ENCODE measurements at places on chromosomes 7 and 10. TPM values are rescaled to one million over a fixed set of nuclear protein-coding genes. Genes with fewer than 3 reads are reported as not detected.

- H3K4me3 ChIP-seq = no peak overlapping the region
- H3K27me3 ChIP-seq = peaks cover 5% of the 10 kb centered on the region
- no peaks in the 10 kb centered on the region for H3K4me1 ChIP-seq
- DNase-seq = no peak
- H3K36me3 ChIP-seq = no peaks in the 10 kb centered on the region
Measured at GRCh38 chr7:99824091-99824490, 3.7 kb upstream of the CYP3A43 start.

DNA sequence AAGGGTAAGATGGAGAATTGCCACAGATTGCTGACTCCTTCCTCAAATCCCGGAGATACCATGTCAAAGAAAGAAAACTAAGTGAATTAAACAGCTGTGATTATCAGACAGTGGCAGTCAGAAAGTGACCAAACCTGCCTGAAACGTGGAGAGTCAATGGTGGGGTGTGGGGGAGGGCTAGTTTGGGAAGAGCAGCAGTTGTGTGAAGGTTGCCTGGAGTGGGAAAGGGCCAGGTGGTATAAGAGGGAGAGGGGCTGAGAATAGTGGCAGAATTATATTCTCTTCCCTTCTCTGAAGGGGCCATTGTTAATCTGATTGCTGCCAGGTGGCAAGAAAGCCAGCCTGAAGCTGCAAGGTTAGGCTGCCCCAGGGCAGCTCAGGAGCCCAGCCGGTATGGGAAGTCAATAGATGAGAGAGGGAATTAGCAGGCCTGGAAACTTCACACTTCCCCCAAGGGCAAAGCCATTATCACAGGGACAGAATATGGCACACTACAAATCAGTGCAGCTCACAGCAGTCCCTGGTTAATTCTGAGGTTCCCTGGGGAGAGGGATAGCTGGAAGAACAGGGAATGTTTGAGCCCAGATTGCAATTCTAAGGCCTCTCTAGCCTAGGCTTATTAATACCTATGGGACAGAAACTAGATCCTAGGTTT is 83.9 kb upstream of the ITGB1 start:
- no peak for DNase-seq
- H3K27me3 ChIP-seq = peaks cover 2% of the 10 kb centered on the region
- no peaks in the 10 kb centered on the region for H3K4me1 ChIP-seq
- no peaks in the 10 kb centered on the region for H3K36me3 ChIP-seq
- H3K27ac ChIP-seq = no peak overlapping the region

- H3K27ac ChIP-seq = no peak overlapping the region
- H3K4me3 ChIP-seq = no peak overlapping the region
- no peak for DNase-seq
- H3K27me3 ChIP-seq = no peaks in the 10 kb centered on the region
Measured at GRCh38 chr7:51249187-51249945, 67.2 kb downstream of the COBL start.

HIBADH gene
- 20.9 TPM for total RNA-seq

GRCh38 chr7:132419542-132419941 is 156.7 kb downstream of the PLXNA4 start:
- no peaks in the 10 kb centered on the region for H3K4me1 ChIP-seq
- DNase-seq = no peak
- no peak overlapping the region for H3K27ac ChIP-seq
- no peaks in the 10 kb centered on the region for H3K27me3 ChIP-seq

DNA sequence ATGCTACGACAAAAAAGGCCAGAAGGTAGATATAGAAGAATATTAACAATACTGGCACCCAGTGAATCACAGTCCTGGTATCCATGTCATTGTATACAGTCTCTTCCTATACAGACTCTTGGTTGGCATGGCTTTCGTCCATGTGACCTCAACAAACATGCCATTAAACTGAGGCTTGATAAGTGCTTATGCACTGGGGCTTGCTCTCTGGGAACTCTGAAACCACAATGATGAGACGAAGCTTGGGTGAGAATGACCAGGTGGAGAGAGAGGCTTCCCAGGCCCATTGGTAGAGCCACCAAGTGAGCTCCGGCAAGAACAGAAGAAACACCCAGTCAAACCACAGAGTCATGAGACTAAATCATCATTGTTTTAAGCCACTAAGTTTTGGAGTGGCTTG is 33.2 kb downstream of the PNPLA8 start:
- H3K27ac ChIP-seq = no peak overlapping the region
- DNase-seq = no peak

GRCh38 chr7:2820508-2820934 is 23.6 kb downstream of the GNA12 start:
- no peaks in the 10 kb centered on the region for H3K27me3 ChIP-seq
- no peak for DNase-seq
- no peak overlapping the region for H3K27ac ChIP-seq
- H3K4me3 ChIP-seq = no peak overlapping the region
- H3K4me1 ChIP-seq = peaks cover 37% of the 10 kb centered on the region

SDK1 gene
- 0.25 TPM for total RNA-seq

DNA sequence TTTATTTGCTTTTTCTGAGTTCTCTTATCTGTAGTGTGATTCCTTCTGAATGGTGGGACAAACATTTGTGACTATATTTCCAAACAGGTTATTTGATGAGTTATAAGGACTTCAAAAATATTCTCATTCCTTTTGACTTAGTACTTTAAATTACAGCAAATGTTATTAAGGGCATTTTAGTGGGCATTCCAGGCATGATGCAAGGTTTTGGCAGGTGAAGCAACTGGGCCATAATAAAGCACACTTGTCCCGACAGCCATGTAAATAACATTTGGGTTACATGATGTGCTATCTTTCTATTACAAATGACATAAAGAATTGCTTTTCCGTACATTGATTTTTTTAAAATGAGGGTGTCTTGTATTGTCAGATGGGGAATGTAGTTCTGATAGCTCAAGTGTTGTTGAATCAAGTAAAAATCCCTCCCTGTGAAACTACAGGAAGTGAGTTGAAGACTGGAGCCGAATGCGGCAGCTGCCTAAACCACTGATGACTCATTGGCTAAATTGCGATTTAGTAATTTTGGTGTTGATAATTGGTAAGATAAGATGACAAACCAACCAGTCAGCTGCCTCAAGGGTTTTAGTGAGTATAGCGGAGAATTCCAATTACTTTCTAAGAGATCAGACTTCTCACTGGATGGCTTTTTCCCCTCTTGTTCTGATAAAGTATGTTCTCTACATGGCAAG is 231.3 kb upstream of the NPY start:
- H3K4me3 ChIP-seq = no peak overlapping the region
- H3K27ac ChIP-seq = no peak overlapping the region
- peak; percentile 2 for DNase-seq
- H3K27me3 ChIP-seq = peaks cover 12% of the 10 kb centered on the region

- H3K27me3 ChIP-seq = peaks cover 6% of the 10 kb centered on the region
- DNase-seq = peak; percentile 59
- no peaks in the 10 kb centered on the region for H3K36me3 ChIP-seq
- H3K4me3 ChIP-seq = peak overlapping the region; percentile 54
- H3K4me1 ChIP-seq = peaks cover 11% of the 10 kb centered on the region
Measured at GRCh38 chr7:158957921-158958491, 101.6 kb downstream of the DYNC2I1 start.

- H3K4me1 ChIP-seq = no peaks in the 10 kb centered on the region
- DNase-seq = no peak
- H3K36me3 ChIP-seq = no peaks in the 10 kb centered on the region
- H3K27ac ChIP-seq = no peak overlapping the region
- peaks cover 4% of the 10 kb centered on the region for H3K27me3 ChIP-seq
- no peak overlapping the region for H3K4me3 ChIP-seq
Measured at GRCh38 chr7:48011323-48011722, 17.6 kb downstream of the SUN3 start.

DNA sequence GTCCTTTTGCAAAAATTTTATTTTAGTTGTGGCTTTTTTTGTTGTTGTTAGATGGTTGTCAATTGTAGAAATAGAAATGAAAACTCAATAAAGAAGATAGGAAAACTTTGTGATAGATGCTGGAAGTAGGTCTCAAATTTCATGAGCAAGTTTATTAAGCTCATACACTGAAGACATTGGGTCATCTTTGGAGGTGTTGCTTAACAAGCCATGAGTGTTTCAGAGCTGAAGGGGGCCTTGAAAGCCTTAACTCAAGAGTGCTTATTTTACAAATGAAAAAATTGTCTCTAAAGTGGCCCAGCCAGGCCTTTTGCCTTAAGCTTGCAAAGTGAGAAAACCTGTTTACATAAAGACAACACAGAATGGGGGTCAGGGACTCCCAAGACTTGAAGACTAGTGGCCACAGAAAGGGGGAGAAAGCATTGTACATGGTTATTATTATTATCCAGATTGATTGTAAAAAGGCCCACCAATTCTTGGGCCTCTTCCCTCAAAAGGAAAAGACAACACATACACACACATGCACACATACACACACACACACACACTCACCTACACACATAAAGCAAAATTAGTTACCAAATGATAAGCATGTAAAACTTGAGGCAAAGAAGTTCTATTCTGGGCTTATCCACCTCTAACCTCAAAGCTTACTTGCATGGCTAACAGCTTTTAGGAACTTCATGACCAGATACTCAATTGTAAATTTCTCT is 49.7 kb upstream of the GLCCI1 start:
- H3K4me1 ChIP-seq = peaks cover 18% of the 10 kb centered on the region
- H3K27ac ChIP-seq = no peak overlapping the region
- H3K36me3 ChIP-seq = no peaks in the 10 kb centered on the region
- H3K4me3 ChIP-seq = no peak overlapping the region
- DNase-seq = no peak
- no peaks in the 10 kb centered on the region for H3K27me3 ChIP-seq

AKR1E2 gene
- total RNA-seq = 6.1 TPM

TCAF2 gene
- 37.2 TPM for total RNA-seq

- DNase-seq = no peak
- H3K36me3 ChIP-seq = peaks cover 20% of the 10 kb centered on the region
- peaks cover 21% of the 10 kb centered on the region for H3K4me1 ChIP-seq
- no peak overlapping the region for H3K27ac ChIP-seq
- peak overlapping the region; percentile 87 for H3K4me3 ChIP-seq
- H3K27me3 ChIP-seq = no peaks in the 10 kb centered on the region
Measured at GRCh38 chr7:107581387-107582013, 1.5 kb downstream of the BCAP29 start.

DNA sequence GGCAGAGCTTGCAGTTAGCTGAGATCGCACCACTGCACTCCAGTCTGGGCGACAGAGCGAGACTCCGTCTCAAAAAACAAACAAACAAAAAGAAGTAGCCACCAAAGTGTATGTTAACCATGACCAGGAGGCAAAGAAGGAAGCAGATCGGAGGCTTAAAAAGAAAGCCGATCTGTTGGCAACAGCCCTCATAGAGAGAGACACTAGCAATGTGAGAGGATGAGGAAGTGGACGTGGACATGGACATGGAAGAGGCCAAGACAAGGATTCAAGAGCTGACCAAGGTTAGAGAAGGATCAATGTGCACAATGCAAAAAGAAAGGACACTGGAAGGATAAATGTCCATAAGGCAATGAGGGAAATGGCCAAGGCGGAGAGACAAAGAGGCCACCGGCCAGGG is 14.9 kb upstream of the ADCK2 start:
- H3K27me3 ChIP-seq = peaks cover 5% of the 10 kb centered on the region
- no peaks in the 10 kb centered on the region for H3K36me3 ChIP-seq
- H3K4me3 ChIP-seq = no peak overlapping the region
- peaks cover 17% of the 10 kb centered on the region for H3K4me1 ChIP-seq
- no peak overlapping the region for H3K27ac ChIP-seq

GRCh38 chr10:101766753-101767599 is 8.9 kb downstream of the FGF8 start:
- DNase-seq = no peak
- H3K27me3 ChIP-seq = peaks cover 25% of the 10 kb centered on the region
- H3K27ac ChIP-seq = no peak overlapping the region
- H3K4me3 ChIP-seq = no peak overlapping the region
- no peaks in the 10 kb centered on the region for H3K36me3 ChIP-seq

ARID5B gene
- total RNA-seq = 26.7 TPM

DNA sequence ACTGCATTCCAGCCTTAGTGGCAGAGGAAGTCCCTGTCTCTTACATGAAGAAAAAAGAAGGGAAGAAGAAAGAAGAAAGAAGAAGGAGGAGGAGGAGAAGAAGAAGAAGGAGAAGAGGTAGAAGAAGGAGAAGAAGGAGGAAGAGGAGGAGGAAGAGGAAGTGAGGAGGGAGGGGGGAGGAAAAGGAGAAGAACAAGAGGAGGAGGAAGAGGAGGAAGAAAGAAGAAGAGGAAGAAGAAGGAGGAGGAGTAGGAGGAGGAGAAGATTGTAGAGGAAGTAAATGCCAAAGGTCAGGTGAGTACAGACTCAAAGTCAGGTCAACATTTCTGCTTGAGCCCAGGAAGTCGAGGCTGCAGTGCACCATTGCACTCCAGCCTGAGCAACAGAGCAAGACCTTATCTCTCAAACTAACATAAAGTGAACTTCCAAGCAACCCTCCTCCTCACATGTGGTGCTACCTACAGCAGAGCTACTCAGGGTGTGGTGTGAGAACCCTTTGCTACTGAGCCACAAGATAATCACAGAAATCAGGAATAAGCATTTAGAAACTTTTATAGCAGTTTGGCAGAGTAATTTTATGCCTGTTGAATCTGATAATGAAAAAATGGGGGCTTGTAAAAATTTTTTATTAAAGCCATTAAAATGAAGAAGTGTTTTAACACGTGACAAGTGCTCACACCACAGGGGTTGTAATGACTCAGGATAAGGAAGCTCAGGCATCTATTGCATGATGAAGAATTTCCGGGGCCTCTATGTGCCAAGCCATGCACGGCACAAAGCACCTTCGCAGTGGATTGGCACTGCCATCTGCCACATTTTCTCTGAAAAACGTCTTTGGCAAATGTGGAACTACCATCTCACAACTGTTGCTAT is 224.9 kb upstream of the AUTS2 start:
- no peaks in the 10 kb centered on the region for H3K36me3 ChIP-seq
- no peaks in the 10 kb centered on the region for H3K4me1 ChIP-seq
- no peak overlapping the region for H3K4me3 ChIP-seq

PAPSS2 gene
- total RNA-seq = 0.20 TPM

IRF5 gene
- total RNA-seq = 7.7 TPM

DNA sequence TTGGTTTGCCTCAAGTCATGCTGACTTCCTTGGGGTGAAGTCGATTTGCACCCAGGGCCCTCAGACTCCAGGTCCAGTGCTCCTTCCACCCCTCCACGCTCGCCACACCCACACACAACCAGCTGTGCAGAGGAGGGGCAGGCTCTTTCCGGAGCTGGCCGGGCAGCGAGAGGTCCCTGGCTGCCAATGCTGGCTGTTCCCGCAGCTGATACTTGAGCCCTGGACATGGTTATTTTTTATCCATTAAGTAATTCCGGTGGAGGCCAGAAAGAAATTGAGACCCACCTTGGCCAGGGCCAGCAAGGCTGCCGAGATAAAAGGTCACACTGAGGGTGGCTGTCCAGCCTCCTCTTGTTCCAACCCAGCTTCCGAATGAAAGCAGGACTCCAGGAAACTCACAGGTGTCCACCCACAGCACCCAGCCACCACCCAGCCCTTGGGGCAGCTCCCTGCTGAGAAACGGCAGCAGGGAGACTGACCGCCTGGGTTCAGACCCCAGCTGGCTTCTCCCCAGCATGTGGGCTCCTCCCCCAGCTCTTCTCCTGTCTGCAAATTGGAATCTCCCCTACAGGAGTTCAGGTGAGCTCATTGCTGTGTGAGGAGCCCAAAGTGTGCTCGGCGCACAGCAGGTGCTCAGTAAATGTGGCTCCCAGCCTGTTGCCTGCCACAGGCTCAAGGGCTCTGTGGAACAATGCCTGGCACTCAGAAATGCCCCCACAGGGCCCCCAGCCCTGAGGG is 77.8 kb downstream of the PDGFA start:
- no peaks in the 10 kb centered on the region for H3K27me3 ChIP-seq
- H3K4me3 ChIP-seq = no peak overlapping the region
- DNase-seq = no peak
- no peak overlapping the region for H3K27ac ChIP-seq
- H3K4me1 ChIP-seq = no peaks in the 10 kb centered on the region

FZD1 gene
- total RNA-seq = 0.16 TPM

Data from activated CD8-positive, alpha-beta T cell treated with anti-CD3 and anti-CD28 coated beads for 36 hours (primary cell).